ENCODE measurements at places on chromosomes 16 and 17.

DNA sequence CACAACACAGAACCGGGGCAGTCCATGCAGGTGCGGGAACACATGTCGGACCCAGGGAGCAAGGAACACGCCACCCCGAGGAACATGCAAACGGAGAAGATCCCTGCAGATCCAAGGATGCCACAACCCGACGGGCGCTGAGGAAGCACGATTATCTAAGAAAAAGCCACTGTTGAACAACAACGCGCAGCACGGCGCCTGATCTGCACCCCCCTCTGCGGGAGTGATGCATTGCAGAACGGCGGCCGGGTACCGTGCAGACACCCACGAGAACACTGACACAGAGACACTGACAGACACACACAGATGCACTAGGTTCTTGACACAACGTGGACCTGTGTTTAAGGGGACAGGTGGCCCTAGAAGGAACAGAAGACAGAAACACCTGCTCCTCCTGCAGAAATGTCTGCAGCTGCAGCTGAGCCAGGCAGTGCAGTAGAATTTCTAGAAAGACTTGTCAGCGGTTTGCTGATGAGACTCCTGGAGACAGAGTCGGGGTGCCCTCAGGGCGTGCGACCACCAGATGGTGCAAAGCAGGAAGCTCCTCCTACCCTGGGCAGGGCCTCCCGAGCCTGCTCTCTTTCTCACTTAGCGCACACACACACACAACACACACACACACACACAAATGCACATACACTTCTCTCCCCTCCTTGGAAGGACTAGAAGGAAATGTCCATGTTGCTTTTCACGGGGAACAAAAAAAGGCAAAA, 7.5 kb downstream of the NPTX1 start:
- DNase-seq = no peak

DNA sequence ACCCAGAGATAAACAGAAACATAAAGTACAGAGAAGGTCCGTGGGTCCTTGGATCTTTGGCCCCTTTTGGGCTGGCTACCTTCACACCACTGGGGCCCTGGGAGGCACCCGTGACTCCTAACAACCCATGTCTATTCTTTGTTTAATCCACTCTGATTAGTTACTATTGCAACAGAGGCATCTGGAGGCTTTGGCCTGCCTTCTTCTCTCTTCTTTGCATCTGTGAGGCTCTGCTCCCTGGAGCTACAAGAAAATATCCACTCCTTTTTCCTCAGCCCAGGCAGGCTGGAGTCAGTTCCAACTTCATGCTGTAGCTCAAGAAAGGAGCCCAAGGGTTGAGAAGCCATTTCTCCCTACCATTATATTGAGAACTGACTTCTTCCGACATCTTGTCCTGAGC, 9.5 kb upstream of the CMIP start:
- DNase-seq = no peak

GRCh38 chr16:31267332-31268032, 7.7 kb downstream of the ITGAM start:
- peak; percentile 75 for DNase-seq

- no peak for DNase-seq
These were observed 16.6 kb downstream of the G6PC1 start for GRCh38 chr17:42917236-42917603.

GRCh38 chr17:12887088-12887487, 97.8 kb downstream of the ARHGAP44 start:
- no peak for DNase-seq

DNA sequence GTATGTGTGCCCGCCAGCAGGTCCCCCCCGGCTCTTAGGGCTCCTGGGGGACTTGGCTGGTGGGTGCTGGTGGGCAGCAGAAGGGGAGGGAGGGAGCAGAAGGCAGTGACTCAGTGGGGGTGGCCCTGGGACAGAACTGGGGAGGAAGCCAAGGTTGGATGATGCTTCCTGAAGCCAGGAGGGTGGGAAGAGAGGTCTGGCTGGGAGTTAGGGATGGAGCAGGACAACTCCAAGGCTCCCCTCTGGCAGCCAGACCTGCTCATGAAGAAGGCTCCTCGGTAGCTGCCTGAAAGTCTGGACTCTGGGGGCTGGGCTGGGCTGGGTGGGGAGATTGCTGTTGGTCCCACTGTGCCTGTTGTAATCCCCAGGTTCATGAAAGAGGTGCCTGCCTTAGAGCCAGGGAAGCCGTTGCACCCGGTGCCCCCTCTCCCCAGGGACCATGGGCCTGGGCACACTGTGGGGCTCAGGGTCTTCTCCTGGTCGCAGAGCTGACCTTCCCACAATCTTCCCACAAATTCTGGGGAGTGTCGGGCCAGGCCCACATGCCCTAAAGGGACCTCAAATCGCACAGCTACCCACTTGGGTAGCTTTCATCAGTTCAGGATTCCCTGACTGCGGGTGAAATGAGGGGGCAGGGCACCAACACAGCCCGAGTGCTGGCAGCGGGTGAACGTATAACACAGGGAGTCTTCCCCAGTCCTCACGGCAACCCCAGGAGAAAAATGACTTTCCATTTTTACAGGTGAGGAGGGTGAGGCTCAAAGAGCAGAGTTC, 1.1 kb upstream of the PLEKHG4 start:
- peak; percentile 87 for DNase-seq

- peak; percentile 35 for DNase-seq
These were observed 74.1 kb downstream of the SOCS1 start for GRCh38 chr16:11181899-11182279.

GRCh38 chr17:40073454-40074174, 10.8 kb downstream of the THRA start:
- DNase-seq = no peak

- DNase-seq = no peak
These were observed 6.2 kb upstream of the NOTUM start for GRCh38 chr17:81967244-81967532.

- DNase-seq = peak; percentile 45
These were observed 23.0 kb upstream of the GNA13 start for GRCh38 chr17:65079489-65079900.

- no peak for DNase-seq
These were observed 8.2 kb downstream of the RNF166 start for GRCh38 chr16:88697831-88698615.

GRCh38 chr17:40520991-40521453, 19.6 kb upstream of the TNS4 start:
- no peak for DNase-seq

- no peak for DNase-seq
These were observed 254.4 kb downstream of the PHKB start for GRCh38 chr16:47715442-47716083.

DNA sequence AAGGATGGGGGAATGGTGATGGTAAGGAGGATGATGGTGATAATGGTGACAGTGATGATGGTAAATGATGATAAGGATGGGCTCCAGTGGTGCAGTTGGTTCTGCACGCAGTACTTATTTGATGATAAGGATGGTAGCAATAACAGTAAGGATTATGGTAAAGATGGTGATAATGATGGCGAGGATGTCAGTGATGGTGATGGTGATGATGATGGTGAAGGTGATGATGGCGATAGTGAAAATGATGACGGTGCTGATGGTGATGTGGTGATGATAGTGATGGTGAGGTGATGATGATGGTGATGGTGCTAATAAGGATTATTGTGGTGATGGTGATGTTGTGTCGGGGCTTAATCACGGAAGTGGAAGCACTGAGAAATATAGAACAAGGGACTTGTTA, 103.7 kb downstream of the C16orf95 start:
- no peak for DNase-seq

- DNase-seq = peak; percentile 78
These were observed 579.7 kb downstream of the CDH13 start for GRCh38 chr16:83206426-83206825.

GRCh38 chr16:70418274-70418992, 20.5 kb downstream of the ST3GAL2 start:
- no peak for DNase-seq

DNA sequence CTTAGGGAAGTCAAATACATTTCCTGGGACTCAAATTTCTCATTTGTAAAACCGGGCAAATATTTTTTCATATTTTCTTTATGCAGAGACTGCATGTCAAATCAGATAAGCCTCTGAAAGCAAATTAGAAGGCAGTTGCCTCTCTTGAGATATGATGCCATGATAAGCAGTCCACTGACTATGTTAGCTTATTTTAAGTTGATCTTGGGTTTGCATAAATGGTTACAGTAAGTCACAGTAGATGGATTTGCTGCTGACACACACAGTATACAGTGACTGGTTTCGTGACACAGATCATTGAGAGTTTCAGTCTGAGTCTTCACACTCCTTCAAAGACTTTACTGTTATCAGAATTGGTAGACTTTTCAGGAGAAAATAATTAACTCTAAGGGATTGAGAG, 927.6 kb upstream of the CDH8 start:
- no peak for DNase-seq

GRCh38 chr17:72116661-72117521, 3.9 kb upstream of the SOX9 start:
- DNase-seq = no peak

DNA sequence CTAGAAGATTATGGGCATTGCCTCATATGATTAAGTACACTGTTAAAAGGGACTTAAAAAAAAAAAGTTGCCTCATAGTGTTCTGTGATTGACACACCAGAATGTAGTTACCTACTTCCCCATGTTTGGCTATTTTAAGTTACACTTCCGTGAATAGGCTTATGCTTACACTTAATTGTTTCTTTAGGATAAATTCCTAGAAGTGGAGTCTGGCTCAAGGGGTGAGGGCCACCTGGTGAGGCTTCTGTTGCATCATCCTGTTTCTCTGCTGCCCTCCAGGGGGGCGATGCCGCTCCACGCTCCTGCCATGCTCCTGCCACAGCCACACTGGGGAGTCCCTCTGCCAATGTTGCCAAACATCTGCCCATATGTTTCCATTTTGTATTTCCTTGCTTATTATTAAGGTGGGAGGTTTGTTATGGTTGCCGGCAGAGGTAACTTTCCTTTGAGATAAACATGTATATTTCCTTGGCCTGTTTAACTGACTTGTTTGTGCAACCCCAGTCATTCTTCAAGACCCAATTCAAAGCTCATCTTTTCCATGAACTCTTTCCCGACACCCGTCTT, 73.1 kb downstream of the KSR1 start:
- no peak for DNase-seq

GRCh38 chr17:35023538-35023937, 40.0 kb downstream of the RFFL start:
- no peak for DNase-seq

GRCh38 chr16:67190448-67191399, 788 bp upstream of the EXOC3L1 start:
- DNase-seq = peak; percentile 56

- no peak for DNase-seq
These were observed 7.4 kb upstream of the B9D1 start for GRCh38 chr17:19369846-19370492.

GRCh38 chr16:85607321-85607765, 5.8 kb upstream of the GSE1 start:
- no peak for DNase-seq

GRCh38 chr16:22318690-22319358, 21.6 kb downstream of the POLR3E start:
- peak; percentile 12 for DNase-seq

- no peak for DNase-seq
These were observed 2.1 kb downstream of the TEPSIN start for GRCh38 chr17:81236784-81237183.

DNA sequence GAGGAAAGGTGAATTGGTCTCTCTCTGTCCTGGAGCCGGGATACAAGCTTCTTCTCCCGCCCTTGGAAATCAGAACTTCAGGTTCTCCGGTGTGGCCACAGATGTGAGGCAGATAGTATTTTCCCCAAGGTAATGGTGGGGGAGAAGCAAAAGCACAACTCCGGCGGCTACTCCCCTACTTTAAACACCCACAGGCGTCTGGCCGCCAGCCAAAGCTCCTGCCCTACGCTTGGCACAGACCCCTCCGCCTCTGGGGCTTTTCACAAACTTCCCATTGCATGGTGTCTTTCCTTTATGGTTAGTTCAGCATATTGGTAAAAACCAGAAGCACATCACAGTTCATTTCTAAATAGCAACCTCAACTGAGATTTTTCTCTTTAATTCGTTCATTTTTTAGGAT, 39.4 kb upstream of the B4GALNT2 start:
- DNase-seq = peak; percentile 51

DNA sequence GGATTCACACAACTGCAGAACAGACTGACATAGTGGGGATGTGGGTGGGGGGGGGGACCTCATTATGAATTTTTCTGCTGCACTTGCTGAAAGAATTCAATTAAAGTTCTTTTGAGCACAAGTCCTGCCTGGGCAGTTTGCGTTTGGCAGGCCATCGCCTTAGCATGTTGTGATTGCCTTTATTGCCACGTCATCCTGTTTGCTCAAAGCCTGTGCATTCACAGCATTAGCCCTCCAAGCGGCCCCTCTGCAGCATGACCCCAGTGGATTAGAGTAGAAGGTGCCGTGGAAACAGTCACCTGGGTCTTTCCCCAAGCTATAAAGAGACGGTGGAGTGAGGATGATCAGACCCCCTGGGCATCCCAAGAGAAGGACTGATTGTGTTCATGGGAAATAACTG, 17.2 kb downstream of the MSI2 start:
- DNase-seq = no peak

DNA sequence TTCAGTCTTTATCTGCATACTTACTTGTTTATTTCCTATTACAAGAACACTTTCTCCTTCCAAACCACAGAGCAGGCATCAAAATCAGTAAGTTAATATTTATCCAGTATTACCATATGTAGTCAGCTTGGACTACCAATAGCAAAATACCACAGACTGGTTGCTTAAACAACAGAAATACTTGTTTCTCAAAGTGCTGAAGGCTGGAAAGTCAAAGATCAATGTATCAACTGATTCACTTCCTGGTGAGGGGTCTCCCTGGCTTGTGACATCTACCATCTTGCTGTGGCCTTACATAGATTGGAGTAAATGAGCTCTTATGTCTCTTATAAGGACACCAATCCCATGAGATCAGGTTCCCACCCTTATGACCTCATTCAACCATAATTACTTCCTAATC, 2.6 kb downstream of the STXBP4 start:
- no peak for DNase-seq

GRCh38 chr16:4450931-4451519, 23.4 kb downstream of the NMRAL1 start:
- DNase-seq = no peak

DNA sequence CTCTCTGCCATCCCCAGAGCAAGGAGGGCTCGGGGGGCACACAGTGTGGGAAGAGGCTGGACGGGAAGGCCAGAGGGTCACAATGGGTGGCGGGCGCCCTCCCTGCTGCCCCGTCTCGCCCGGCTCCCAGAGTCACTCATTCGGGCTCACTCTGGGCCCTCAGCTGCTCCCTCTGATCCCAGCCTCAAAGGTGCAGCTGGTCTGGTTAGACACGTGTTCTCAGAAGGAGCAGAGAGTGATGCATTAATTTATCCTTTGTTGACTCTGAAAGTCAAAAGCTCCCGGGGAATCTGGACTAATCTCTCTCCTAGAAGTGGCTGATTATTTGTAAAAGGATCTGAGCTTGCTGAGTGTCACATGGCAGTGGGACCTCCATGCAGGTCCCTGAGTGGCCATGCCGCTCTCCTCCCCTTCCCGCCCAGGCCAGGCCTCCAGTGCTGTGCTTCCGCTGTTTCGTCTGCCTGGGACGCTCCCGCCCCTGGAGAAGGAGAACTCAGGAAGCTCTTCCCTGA, 87.5 kb downstream of the SEC14L1 start:
- DNase-seq = no peak

GRCh38 chr17:82148011-82148410, 50.0 kb upstream of the FASN start:
- no peak for DNase-seq

- peak; percentile 67 for DNase-seq
These were observed at the start of gene VAT1L for GRCh38 chr16:77788181-77789084. TSS of gene VAT1L (plus strand) at chr16:77788564. CDS start at chr16:77788683, 119 bp downstream.
